Dermis lymphatic vessel endothelial cell (primary cell): ENCODE measurements at places on chromosomes 6 and 20. TPM values are rescaled to one million over a fixed set of nuclear protein-coding genes. Genes with fewer than 3 reads are reported as not detected.

Gene SLC12A5
- total RNA-seq: 0.34 and 0.98 TPM in 2 replicates

Gene HUS1B
- total RNA-seq: 0.54 and 0.69 TPM in 2 replicates

Gene RSPO3
- not detected in 2 replicates for total RNA-seq

Gene C20orf96
- 1.4 and 2.2 TPM in 2 replicates for total RNA-seq

Gene EMILIN3
- total RNA-seq: under 0.01 and 0.11 TPM in 2 replicates

Gene CPXM1
- total RNA-seq: 0.33 and 1.2 TPM in 2 replicates

Gene OPRM1
- not detected in 2 replicates for total RNA-seq

Gene LBP
- total RNA-seq: under 0.01 TPM in 1 of 2 replicates, not detected in the other

Gene GRIK2
- total RNA-seq: under 0.01 and 0.09 TPM in 2 replicates

Gene FAM229B
- 6.8 and 11.8 TPM in 2 replicates for total RNA-seq

Gene ARFGEF3
- 1.7 and 2.5 TPM in 2 replicates for total RNA-seq

Gene IL20RA
- 0.22 and 0.26 TPM in 2 replicates for total RNA-seq

Gene CST7
- total RNA-seq: not detected in 2 replicates

Gene ULBP3
- 4.1 and 5.0 TPM in 2 replicates for total RNA-seq

Gene MEI4
- total RNA-seq: under 0.01 TPM in 1 of 2 replicates, not detected in the other

Gene AIF1
- total RNA-seq: 0.17 TPM in 1 of 2 replicates, not detected in the other

Gene DEFB128
- total RNA-seq: not detected in 2 replicates

Gene FKBP1C
- total RNA-seq: 1.5 and 2.2 TPM in 2 replicates

Gene HCRTR2
- not detected in 2 replicates for total RNA-seq

Gene BTN1A1
- not detected in 2 replicates for total RNA-seq

Gene PNPLA1
- not detected in 2 replicates for total RNA-seq

Gene HLA-DQB1
- total RNA-seq: 0.09 TPM in 1 of 2 replicates, not detected in the other

Gene RPS6KA2
- 242 and 244 TPM in 2 replicates for total RNA-seq

Gene PKIB
- total RNA-seq: 0.17 TPM in 1 of 2 replicates, not detected in the other

Gene TTBK1
- total RNA-seq: not detected in 2 replicates

Gene RIPK1
- 27.5 and 27.6 TPM in 2 replicates for total RNA-seq

Gene INSM1
- not detected in 2 replicates for total RNA-seq

Gene RAET1L
- total RNA-seq: not detected in 2 replicates

Gene SGK2
- 0.09 and 0.43 TPM in 2 replicates for total RNA-seq

Gene RGS17
- total RNA-seq: 2.8 and 5.5 TPM in 2 replicates

Gene TRIM15
- not detected in 2 replicates for total RNA-seq

Gene VSX1
- not detected in 2 replicates for total RNA-seq

Gene VWA7
- total RNA-seq: 0.09 and 0.22 TPM in 2 replicates

Gene TRAPPC3L
- 0.11 and 0.34 TPM in 2 replicates for total RNA-seq

Gene TFAP2A
- total RNA-seq: 0.11 TPM in 1 of 2 replicates, not detected in the other

Gene PDYN
- not detected in 2 replicates for total RNA-seq

Gene OTOR
- not detected in 2 replicates for total RNA-seq

Gene DAAM2
- total RNA-seq: 0.17 and 0.87 TPM in 2 replicates

Gene CFB
- total RNA-seq: 0.09 and 0.22 TPM in 2 replicates

Gene TNNC2
- total RNA-seq: 0.17 TPM in 1 of 2 replicates, not detected in the other

Gene RPS10
- 1,649 and 1,959 TPM in 2 replicates for total RNA-seq

Gene SLC22A1
- 0.09 and 0.11 TPM in 2 replicates for total RNA-seq

Gene WFDC10B
- total RNA-seq: not detected in 2 replicates

Gene TRERF1
- total RNA-seq: under 0.01 TPM in 2 replicates

Gene MYCT1
- 144 and 192 TPM in 2 replicates for total RNA-seq

Gene METTL24
- not detected in 2 replicates for total RNA-seq

Gene CNR1
- total RNA-seq: under 0.01 TPM in 1 of 2 replicates, not detected in the other

Gene KIFC1
- 3.1 and 3.8 TPM in 2 replicates for total RNA-seq

Gene RHAG
- total RNA-seq: 0.09 and 0.11 TPM in 2 replicates

Gene BPIFB2
- not detected in 2 replicates for total RNA-seq

Gene GCLC
- total RNA-seq: 33.9 and 36.6 TPM in 2 replicates
